ENCODE measurements at places on chromosomes 2 and 18.

GRCh38 chr2:227095346-227095745 is 68.7 kb downstream of the COL4A4 start:
- no peak for DNase-seq

GRCh38 chr2:136693966-136694365 is 71.4 kb upstream of the THSD7B start:
- no peak for DNase-seq

DNA sequence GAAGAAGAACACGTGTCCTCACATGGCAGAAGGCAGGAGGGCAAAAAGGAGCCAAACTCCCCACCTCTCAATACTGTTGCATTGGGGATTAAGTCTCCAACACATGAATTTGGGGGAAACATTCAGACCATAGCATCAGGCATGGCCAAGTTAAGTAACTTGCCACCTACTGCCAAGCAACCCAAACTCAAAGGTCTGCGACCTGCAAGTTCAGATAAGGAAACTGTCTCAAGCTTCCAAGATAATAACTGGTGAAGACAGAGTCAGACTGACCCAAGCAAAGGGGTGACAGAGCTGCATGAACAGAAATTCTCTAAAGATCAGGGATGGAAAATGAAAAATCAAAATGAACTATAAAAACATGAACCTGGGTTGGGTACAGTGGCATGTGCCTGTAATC is 188.7 kb upstream of the SIX3 start:
- no peak for DNase-seq

GRCh38 chr2:3913166-3913565 is 209.8 kb downstream of the DCDC2C start:
- no peak for DNase-seq

- no peak for DNase-seq
Observed at GRCh38 chr2:240759459-240759858, 60.6 kb downstream of the KIF1A start.

DNA sequence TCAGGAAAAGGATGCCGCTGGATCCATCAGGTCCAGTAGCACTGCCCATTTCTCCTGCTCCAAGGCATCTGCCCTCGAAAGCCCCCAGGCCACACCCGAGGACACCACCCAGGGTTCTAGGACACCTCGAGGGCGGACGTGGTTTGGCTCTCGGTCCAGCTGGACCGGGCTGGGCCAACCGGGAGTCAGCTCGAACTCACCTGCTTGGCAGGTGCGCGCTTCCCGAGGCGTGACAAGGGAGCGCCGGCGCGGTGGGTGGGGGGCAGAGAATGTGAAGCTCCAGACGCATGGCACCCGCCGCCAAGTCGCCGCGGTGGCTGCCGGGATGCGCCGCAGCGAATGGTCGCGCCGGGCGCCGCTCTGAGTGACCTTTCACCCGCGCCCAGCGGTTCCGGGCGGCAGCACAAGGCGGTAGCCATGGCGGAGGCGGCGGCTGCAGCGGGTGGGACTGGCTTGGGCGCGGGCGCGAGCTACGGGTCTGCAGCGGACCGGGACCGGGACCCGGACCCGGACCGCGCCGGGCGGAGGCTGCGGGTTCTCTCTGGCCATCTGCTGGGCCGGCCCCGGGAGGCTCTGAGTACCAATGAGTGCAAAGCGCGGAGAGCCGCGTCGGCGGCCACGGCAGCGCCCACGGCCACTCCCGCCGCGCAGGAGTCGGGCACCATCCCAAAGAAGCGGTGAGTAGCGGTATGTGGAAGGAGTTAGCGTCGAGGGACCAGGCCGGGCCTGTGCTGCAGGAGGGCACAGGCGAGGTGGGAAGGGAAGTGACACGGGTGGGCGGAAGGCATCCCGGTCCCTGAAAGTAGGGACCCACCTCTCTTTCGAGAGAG is at the start of gene AGPS:
TSS of gene AGPS (plus strand) at position 401 of the 830 bp plus-strand sequence. CDS start at position 418, 17 bp downstream.
- peak; percentile 12 for DNase-seq

DNA sequence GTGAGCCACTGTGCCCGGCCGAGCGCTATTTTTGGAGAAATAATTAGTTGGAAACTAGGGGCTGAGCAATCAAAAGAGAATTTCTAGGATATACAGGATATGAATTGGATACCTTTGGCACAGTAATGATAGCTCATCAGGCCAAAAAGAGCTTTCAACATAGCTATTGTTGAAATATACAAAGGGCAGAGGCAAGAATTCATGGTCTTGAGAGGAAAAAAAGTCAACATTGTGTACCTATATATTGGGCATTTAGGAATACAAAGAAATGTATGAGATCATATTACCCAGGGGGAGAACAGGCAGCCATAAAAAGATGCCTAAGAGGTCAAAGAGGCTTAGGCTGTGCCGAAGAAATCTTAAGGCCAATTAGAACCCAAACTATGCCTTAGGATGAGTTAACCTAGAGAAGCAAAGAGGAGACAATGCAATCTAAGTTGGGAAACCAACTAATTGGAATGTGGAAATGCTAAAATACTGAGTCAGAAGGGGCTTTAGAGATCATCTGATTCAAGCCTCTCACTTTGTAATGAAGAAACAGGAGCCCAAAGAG is 99.0 kb downstream of the RBBP8 start:
- no peak for DNase-seq

DNA sequence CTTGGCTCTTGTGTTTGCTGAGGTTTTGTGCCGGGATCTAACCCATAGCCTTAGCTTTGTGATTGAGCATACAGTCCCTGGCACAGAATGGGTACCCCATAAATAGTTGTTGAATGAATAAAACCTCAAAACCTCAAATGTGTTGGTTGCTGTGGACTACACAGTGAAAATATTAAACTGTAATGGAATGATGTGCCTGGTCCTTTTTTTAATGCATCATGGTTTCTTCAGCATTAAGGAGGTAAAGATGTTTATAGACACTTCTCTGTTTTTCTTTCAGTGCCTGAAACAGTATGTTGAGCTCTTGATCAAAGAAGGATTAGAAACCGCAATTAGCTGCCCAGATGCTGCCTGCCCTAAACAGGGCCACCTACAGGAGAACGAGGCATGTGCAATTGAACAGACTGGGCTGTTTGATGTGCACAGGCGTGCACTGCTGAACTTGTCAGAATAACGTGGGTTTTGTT is 97.0 kb downstream of the RNF144A start:
- DNase-seq: no peak

DNA sequence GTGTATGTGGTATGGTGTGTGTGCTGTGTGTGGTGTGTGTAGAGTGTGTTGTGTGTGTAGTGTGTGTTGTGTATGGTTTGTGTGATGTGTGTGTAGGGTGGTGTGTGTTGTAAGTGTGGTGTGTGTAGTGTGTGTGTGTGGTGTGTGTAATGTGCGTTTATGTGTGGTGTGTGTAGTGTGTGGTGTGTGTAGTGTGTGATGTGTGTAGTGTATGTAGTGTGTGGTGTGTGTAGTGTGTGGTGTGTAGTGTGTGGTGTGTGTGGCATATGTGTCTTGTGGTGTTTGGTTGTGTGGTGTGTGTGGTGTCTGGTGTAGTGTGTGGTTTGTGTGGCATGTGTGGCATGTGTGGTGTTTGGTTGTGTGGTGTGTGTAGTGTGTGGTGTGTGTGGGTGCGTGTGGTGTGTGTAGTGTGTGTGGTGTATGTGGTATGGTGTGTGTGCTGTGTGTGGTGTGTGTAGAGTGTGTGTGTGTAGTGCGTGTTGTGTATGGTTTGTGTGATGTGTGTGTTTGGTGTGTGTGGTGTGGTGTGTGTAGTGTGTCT is 4.0 kb upstream of the RTP5 start:
- DNase-seq: no peak

- DNase-seq: no peak
Observed at GRCh38 chr2:238852206-238852869, 4.5 kb downstream of the TWIST2 start.

GRCh38 chr2:55490554-55490953 is 29.0 kb upstream of the CFAP36 start:
- DNase-seq: no peak

GRCh38 chr18:34542625-34543024 is 167.5 kb upstream of the DTNA start:
- no peak for DNase-seq

All from ascending aorta (tissue), 2 donors.